ENCODE measurements at places on chromosomes 5 and 9.

DNA sequence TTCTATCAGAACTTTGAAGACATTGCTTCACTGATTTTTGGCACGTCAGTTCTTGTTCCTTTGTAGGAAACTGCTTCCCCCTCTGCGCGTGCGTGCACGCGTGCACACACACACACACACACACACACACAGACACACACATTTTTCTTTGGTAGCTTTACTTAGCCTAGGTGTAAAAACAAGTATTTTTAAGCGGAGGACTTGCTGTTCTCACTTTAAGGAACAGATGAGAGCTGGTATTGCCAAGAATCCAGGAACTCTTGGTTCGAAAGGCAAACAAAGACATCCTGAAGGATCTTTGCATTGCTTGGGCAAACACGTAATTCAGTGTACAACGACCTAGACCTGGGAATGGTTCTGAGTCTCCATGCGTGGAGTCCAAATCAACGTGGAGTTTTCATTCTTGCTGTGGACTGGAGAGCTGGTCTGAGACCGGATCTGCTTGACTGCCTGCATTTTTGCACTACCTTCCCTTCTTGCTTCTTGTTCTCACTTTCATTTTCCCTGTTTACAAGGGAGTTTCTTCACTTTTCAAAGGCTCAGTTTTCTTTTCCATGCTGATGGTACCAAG is 8.2 kb downstream of the TMEM268 start:
- no peak for DNase-seq

DNA sequence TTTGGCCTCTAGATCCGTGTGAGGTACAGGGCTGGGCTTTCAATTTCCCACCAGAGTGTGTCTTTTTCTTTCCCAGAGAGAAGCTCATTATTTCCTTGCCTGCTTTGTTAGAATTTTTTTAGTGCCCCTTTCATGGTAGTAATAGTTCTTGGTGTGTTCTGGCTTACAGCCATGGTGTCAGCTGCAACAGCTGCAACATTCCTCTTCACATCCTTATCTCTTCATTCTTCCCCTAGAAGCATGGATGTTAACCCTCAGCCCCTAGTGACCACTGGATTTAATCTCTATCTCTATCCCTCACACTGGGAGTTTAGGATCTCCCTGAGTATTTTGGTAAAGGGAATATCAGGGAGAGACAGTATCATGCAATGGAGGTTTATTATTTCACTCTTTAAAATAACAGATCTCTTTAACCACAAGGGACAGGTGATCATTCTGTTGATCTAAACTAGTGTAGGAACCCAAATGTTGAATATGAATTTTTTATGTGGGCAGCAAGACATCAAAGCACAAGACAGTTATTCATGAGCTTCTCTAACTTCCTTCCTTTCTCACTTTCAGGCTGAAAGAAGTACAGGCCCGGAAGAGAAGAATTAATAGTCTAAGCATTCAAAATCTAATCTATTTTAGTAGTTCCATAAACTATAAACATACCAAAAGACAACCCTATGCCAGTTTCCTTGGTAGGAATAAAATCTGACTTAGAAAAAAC is 160.2 kb downstream of the FAM170A start:
- no peak for DNase-seq

GRCh38 chr5:75461679-75462078 is 49.8 kb downstream of the CERT1 start:
- no peak for DNase-seq

GRCh38 chr5:161263191-161263590 is 283.3 kb downstream of the GABRB2 start:
- no peak for DNase-seq

- DNase-seq, result no peak
Measured at GRCh38 chr5:138177941-138178515, 402 bp downstream of the BRD8 start.

GRCh38 chr9:129981180-129981907 is 61.6 kb downstream of the FNBP1 start:
- no peak for DNase-seq

- no peak for DNase-seq
Measured at GRCh38 chr5:50824109-50824508, 157.7 kb downstream of the PARP8 start.

All from NCI-H1105 (cell line).